ENCODE measurements at places on chromosomes 5 and 9.

DNA sequence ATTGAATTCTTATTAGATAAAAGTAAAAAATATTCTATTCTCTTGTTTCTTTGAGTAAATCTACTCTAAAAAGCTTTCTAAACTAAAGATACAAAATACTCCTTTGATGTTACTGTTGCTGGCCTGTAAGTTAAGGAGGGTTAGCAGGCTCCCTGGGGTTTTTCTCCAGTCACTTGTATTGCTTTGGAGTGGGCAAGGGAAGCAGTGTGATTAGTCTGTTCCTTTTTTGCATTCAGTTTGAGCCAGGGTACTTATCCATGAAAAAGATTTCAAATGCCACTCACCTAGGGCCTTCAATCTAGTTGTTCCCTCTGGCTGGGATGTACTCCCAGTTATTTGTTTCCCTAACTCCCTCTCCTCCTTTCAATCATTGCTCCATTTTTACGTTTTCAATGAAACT, 256.2 kb upstream of the SMC2 start:
- no peak for DNase-seq

DNA sequence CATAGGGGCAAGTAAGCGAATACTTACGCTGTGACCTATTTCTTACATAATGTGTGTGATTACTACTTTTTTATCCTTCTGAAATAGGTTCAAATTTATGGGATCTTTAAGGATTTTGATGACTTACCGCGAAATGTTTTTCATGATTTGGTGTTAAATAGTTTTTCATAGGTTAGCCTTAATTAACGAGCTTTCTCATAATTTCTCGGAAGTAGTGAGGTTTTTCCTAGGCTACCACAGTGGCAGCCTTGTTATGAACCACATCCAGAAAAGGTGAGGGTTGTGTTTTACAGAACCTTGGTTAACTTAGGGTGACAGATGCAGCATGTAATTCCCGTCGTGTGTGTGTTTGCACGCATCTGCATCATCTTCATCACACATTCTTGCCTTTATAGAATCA, 1.3 kb downstream of the SH3GL2 start:
- DNase-seq: no peak

DNA sequence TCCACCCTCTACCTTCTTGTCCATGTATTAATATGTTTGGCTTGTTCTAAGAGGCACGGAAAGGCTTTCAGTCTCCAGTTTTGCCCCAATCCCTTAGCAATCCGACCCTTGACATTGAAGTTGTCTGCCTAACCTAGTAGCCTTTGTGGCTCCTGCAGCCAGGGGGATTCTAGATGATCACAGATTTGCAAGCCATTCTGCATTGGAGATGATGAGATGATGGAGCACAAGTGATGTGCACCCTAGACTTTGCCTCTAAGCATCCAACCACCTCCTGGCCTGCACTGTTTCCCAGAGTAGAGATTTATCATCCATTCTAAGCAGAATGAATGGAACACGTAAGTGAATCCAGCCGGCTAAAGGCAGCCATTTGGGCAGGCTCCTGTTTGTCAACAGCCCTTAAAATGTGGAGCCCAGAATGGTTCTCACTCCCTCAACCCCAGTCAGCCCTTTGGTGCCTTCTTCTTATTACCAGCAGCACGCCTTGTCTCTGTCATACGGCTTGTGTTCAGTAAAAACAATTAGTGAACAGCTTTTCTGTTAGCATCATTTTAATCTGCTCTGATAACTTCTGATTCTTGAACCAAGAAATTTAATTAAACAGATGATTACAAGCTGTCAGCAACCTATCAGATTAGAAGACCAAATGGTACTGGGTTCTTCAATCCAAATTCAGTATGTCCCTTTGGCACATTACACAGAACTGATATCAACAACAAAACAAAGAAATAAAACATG, 5.7 kb upstream of the TRAF1 start:
- DNase-seq: no peak

DNA sequence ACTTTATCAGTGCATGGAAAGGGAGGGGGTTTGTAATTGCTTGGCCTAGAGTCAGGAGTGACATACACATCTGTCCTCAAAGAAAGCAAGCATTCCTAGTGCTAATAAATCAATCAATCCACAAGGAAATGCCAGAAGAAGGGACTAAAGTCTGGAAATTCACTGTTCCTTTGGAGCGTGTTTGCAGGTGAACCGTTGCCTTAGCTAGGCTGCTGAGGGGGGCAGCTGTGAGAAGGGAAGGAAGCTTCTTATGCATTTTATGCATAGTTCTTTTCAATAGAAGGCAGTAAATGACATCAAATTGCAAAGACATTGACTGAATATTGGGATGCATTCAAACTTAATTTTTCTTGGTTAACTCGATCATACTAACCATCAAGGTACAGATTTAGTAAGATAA, 1092.5 kb upstream of the SEMA6A start:
- DNase-seq: no peak

- DNase-seq: no peak
These were observed 20.1 kb downstream of the CXXC5 start for GRCh38 chr5:139668064-139668880.

DNA sequence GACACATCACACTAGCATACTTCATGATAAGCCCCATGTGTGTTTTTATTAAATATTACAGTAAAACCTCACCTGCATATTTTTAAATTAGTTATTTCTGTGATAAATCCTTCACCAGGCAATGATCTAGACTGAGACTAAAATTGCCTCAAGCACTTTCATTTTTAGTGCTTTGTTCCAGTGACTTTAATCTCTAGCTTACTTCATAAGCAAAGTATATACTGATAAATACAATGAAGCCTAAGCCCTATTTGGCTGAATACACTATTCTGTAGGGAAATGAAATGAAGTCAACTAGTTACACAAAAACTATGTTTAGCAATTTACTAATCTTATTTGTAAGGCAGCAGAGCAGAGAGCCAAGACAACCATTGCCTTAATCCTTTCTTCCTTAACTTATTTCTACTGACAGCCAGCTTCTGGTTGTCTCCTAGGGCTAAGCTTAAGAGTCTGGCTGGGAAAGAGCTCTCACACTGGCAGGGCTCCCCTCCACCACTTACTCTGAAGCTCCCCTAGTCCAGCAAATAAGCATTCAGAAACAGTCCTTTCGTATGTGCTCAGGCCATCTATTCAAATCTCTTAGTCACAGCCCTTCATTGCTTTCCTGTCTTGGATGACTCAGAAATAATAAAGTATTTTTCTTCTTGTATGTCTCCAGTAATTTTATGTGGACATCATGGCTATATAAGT, 31.4 kb upstream of the MTAP start:
- DNase-seq: no peak

DNA sequence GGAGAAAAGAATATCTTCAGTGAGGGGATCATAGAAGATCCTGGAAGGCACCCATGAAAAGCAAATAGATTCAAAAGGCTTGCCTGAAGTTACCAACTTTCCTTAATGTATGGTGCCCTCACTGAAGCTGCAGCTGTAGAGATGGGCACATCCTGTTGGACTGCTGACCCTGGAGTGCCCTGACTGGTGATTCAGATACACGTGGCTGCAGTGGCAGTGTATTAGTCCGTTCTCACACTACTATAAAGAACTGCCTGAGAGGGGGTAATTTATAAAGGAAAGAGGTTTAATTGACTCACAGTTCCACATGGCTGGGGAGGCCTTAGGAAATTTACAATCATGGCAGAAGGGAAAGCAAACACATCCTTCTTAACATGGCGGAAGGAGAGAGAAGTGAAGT, 80.3 kb downstream of the OSMR start:
- no peak for DNase-seq

DNA sequence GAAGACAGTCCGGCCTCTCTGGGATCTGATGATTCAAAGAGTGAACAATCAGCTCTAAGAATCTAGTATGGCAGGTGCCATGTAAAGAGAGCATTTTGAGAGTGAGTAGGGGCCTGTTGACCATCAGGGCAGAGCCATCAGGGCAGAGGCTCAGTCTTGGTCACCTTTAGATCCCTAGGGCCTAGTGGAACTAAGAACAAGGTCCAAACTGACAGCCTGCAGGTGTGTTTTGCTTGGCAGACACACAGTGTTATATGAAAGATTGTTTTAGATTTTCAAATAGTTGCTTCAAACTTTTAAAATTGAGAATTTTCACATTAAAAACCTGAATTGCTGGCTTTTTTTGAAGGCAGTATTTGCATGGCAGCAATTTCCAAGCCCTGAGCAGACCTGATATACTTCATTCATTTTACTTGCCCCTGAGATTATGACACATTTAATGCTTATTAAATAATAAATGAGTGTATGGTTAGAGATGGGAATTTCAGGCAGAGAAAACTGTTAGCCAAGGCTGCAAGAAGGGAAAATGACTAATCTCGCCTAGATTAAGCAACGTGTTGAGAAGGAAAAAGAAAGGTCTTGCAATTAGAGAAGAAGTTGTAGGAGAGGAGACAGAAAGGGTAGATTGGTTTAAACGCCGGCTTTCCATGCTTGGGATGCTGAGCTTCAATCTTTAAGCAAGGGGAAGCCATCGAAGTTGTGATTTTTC, 279.6 kb downstream of the ARRDC3 start:
- no peak for DNase-seq

- no peak for DNase-seq
These were observed 964 bp downstream of the HTR4 start for GRCh38 chr5:148653291-148653835.

DNA sequence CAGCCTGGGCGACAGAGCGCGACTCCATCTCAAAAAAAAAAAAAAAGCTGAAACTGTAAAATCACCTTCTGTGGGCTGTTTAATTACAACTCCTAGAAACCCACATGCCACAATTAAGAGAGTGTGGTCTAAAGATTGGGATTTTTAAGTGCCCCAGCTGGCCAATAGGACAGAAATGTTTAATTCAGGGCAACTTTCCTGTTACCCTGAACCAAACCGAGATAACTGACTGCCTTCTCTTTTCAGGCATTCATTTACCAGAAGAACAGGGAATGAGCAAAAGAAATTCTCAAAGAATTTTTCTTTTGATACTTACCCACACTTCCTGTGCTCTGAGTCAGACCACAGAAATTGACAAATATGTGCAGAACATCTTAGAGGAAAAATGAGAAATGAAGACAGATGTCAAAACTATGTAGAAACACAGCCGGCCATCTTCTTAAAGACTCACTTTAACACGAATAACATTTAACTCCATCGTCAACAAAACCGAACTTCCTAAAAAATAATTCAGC, 221.3 kb upstream of the DAPK1 start:
- no peak for DNase-seq

DNA sequence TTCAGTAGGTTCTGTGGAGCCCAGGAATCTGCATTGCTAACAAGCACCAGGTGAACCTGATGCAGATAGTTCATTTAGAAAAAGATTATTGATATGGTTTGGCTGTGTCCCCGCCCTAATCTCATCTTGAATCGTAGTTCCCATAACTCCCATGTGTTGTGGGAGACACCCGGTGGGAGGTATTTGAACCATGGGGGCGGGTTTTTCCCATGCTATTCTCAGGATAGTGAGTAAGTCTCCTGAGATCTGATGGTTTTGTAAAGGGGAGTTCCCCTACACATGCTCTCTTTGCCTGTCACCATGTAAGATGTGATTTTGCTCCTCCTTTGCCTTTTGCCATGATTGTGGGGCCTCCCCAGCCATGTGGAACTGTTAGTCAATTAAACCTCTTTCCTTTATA, 212.0 kb downstream of the RAB3C start:
- DNase-seq: no peak

DNA sequence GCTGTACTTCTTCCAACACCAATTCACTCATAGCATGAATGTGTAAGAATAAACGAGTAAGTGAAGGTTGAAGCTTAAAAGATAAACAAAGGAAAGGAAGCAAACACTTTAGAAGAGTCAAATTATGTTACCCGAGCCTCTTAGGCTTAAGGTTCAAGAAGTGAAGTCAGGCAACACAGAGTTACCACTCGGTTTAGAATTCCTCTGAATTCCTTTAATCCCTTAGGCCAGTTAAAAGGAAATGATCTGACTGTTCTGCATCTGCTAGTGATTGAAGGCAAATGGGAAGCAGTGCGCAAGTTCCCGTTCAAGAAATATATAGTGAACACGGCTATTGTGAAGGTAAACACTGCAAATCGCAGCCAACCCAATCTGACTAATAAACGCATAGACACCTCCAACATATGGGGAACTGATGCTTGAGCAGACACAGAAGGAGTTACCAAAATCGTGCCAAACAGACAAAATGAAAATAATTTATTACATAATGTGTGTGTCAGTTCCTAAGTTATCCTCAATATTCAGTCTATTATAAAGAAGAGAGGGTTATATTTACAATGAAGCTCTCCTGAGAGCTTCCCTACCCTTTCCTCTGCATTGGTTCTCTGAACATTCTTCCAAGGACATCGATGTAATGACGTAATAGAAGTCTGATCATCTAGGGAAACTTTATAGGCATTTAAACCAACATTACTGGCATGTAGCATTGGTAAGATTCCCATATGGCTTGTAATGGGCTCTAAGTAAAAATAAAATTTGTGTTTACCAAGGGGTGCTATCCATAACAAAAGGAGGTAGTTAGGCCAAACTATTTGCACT, 837.1 kb upstream of the ZNF608 start:
- no peak for DNase-seq

DNA sequence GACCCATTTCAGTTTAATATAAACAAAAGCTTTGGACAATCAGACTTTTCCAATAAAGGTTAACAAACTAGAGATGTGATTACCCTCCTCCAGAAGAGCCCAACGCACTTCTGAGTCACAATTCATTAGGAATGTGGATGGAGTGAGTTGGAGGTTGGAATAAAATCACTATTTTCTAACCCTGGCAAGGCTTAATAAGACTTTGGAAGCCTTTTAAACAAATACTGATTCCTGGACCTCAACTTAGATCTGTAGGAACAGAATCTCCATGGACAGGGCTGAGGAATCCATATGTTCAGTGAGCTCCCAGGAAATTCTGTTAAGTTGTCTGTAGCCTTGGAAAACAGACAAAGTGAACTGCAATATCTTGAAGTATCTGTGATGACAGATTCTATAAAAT, 233.5 kb upstream of the ELL2 start:
- DNase-seq: no peak

DNA sequence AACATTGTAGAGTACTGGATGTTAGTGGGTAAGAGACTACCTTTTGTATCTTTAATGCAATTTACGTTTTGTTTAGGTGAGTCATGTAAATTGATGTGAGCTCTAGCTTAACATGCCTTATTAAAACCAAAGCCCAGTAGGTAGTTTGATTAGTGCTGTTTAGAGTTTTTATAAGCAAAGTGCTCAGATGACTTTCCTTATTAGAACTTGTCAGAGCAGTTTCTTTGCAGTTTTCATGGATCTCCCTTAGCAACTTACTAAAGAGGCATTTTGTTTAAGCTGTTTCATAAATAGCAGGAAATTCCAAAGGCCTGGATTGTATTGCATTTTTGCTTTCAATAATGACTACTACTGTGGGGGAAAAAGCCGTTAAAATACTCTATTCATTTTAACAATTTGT, 14.5 kb downstream of the ZSWIM6 start:
- DNase-seq: no peak

GRCh38 chr9:121561385-121562222, 62.0 kb upstream of the GGTA1 start:
- DNase-seq: no peak

DNA sequence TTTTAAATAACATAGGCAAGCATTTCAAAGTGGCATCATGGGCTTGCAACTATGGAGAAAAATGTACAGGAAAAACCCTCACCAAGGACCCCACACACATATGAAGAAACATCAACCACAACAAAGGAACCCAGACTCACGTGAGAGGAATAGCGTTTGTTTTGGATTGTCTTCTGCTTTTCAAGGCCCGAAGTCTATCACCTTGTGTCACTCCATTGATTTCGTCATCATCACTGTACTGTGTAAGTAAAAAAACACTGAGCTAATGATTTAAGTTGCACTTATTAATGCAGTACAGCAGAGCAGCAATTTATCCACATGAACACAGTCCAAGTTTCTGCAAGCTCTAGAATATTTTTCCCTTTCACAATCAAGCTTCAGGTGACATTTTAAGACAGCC, 72.4 kb downstream of the HABP4 start:
- DNase-seq: no peak

Measured in NCI-H510A (cell line).